Central memory CD8-positive, alpha-beta T cell (primary cell): ENCODE measurements at places on chromosomes 7 and 10.

DNA sequence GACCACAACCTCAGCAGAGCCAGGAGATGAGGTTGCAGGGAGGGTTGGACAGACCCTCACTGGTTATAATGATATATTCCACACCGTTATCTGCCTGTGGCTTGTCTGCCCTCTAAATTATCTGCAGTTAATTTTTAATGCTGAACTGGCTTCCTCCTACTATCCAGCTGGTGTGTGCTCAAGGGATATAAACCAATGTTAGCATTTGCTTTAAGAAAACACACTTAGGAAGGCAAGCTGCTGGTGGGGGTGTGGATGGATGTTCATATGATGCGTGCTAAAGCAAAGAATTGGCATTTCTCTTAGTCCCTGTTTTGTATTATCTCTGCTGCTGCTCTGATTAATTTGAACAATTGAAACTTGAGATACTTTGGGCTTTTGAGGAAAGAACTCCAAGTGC, 132.2 kb upstream of the NPVF start:
- DNase-seq = no peak
- peaks cover 41% of the 10 kb centered on the region for H3K27me3 ChIP-seq
- H3K27ac ChIP-seq = no peak overlapping the region
- H3K4me3 ChIP-seq = no peak overlapping the region

- DNase-seq = no peak
- no peaks in the 10 kb centered on the region for H3K36me3 ChIP-seq
- H3K4me1 ChIP-seq = no peaks in the 10 kb centered on the region
These were observed 481.5 kb upstream of the AKR1E2 start for GRCh38 chr10:4344492-4344994.

- no peak overlapping the region for H3K27ac ChIP-seq
- no peak overlapping the region for H3K4me3 ChIP-seq
- H3K36me3 ChIP-seq = no peaks in the 10 kb centered on the region
These were observed 164.6 kb upstream of the C1GALT1 start for GRCh38 chr7:7017707-7018280.

- peaks cover 25% of the 10 kb centered on the region for H3K27me3 ChIP-seq
- H3K36me3 ChIP-seq = no peaks in the 10 kb centered on the region
- H3K27ac ChIP-seq = no peak overlapping the region
- H3K4me1 ChIP-seq = no peaks in the 10 kb centered on the region
These were observed 371.1 kb upstream of the NFE2L3 start for GRCh38 chr7:25780904-25781303.

DNA sequence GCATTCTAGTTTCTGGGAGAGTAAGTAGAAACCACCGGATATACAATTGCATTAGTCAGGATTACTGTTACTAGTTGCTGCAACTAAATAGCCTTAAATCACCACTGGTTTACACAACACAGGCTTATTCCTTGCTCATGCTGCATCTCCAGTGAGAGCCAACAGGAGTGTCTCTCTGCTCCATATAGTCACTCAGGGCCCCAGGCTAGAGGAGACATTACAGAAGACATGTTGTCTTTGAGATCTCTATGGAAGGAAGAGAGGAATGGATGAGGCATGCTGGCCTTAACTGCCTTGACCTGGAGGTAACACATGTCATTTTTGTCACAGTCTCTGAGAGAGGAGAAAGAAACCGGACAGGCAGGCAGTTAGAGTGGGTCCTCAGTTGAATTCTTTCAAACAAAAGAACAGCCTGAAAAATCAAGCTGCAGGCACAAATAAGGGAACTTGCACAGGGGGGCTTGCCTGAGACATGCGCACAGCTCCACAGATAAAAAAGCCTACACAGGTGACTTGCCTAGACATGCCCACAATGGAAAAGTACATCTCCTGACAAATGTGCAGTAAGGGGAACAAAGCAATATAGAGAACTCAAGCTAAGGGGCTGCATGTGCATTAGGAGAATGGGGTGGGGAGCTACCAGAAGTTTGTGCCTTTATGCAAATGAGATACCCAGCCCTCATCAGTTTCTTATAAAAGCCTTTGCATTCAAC, 348.0 kb downstream of the TYW1 start:
- H3K4me1 ChIP-seq = no peaks in the 10 kb centered on the region
- H3K36me3 ChIP-seq = peaks cover 14% of the 10 kb centered on the region
- H3K4me3 ChIP-seq = no peak overlapping the region
- no peaks in the 10 kb centered on the region for H3K27me3 ChIP-seq
- no peak overlapping the region for H3K27ac ChIP-seq

GRCh38 chr10:87837445-87837844, 19.4 kb upstream of the ATAD1 start:
- H3K36me3 ChIP-seq = no peaks in the 10 kb centered on the region
- H3K4me3 ChIP-seq = no peak overlapping the region
- no peak overlapping the region for H3K27ac ChIP-seq
- H3K27me3 ChIP-seq = no peaks in the 10 kb centered on the region
- no peaks in the 10 kb centered on the region for H3K4me1 ChIP-seq

GRCh38 chr10:16828701-16829175, 11.5 kb upstream of the RSU1 start:
- no peak overlapping the region for H3K4me3 ChIP-seq
- H3K36me3 ChIP-seq = peaks cover 6% of the 10 kb centered on the region
- H3K4me1 ChIP-seq = peaks cover 5% of the 10 kb centered on the region
- no peak overlapping the region for H3K27ac ChIP-seq
- no peaks in the 10 kb centered on the region for H3K27me3 ChIP-seq
- DNase-seq = no peak

- H3K4me3 ChIP-seq = no peak overlapping the region
- H3K36me3 ChIP-seq = peaks cover 2% of the 10 kb centered on the region
- no peak overlapping the region for H3K27ac ChIP-seq
- peaks cover 30% of the 10 kb centered on the region for H3K27me3 ChIP-seq
- no peak for DNase-seq
These were observed 56.1 kb downstream of the PAPSS2 start for GRCh38 chr10:87715552-87716347.

GRCh38 chr10:125554016-125554703, 128.8 kb downstream of the TEX36 start:
- H3K27me3 ChIP-seq = peaks cover 29% of the 10 kb centered on the region
- H3K4me3 ChIP-seq = no peak overlapping the region
- DNase-seq = no peak
- no peak overlapping the region for H3K27ac ChIP-seq

DNA sequence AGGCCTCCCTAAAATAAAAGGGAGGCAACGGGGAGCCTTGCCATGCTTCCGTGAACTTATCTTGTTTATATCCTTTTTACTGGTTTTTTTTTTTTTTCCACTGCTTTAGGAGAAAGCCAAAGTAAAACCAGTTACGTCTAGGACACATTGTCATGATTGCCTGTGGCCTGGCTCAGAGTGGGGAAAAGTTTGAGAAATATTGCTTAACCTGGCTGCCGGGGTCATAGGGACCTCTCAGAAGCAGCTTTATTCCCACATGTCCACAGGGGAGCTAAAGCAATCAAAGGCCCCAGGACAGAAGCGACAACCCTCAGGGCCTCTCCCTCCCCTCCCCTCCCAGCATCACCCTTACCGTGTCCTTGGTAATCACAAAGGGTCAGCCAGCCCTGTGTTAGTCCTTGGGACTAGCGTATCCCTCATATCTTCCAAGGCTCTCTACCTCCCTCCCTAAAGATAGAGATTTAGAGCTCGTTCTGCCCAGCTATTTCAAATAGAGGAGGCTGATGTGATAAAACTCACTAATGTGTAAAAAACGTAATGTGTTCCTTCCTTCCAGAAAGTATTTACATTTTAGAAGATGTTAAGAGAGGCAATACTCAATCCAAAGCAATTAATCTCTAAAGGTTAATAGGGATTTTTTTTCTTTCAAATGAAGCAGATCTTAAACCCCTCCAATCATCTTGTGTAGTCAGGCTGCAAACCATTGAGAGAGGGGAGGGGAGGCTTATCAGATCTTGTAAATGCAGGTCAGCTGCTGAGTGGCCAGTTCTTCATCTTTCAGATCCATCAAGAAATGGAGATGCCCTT, 64.8 kb upstream of the PRKAR2B start:
- no peaks in the 10 kb centered on the region for H3K4me1 ChIP-seq
- no peak overlapping the region for H3K27ac ChIP-seq
- no peak overlapping the region for H3K4me3 ChIP-seq

DNA sequence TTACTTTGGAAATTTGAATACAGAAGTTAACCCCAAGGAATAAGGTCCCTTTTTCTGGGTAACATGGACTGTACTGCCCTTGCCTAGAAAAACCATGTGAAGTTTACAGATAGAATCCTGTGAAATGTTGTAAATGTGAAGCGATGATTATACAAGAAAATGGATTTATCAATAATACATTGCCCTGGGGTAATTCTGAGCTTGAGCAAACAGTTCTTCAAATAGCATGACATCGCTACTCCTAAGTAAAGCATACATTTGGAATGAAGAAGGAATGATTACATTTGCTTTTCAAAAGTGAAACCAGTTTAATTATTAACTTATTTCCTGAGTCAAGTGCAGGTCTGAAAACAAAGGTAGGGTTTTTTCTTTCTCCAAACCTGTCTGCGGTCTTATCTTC, 43.3 kb upstream of the FZD8 start:
- H3K36me3 ChIP-seq = no peaks in the 10 kb centered on the region
- DNase-seq = no peak
- no peaks in the 10 kb centered on the region for H3K4me1 ChIP-seq
- no peak overlapping the region for H3K27ac ChIP-seq
- no peak overlapping the region for H3K4me3 ChIP-seq

DNA sequence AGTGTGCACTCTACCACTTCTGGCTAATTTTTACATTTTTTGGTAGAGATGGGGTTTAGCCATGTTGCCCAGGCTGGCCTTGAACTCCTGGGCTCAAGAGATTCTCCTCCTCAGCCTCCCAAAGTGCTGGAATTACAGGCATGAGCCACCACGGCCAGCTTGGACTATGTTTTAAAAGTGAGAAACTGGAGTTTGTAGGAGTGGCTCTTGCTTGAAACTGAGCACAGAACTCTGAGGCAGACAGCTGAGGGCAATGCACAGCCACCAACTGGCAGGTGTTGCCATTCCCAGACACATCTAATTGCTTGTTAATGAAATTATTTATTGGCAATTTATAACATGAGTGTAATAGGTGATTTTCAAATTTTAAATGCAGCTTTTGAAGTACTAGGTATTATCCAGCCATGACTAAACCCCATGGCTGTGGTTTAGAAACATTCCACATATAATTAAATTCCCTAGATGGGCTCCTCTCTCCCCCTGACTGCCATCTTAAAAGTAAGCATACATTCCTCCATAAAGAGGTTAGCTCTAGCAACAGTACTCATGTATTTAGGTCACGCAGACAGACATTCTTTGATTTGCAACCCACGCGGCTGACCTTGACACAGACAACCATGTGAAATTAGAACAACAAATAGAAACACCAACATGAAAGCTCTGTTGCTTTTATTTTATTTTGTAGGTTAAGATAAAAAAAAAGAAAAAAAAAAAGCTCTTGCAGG, 19.8 kb downstream of the PANK1 start:
- no peaks in the 10 kb centered on the region for H3K4me1 ChIP-seq
- H3K36me3 ChIP-seq = no peaks in the 10 kb centered on the region
- H3K4me3 ChIP-seq = no peak overlapping the region
- no peak for DNase-seq
- no peaks in the 10 kb centered on the region for H3K27me3 ChIP-seq

GRCh38 chr10:17220652-17221100, 7.4 kb upstream of the VIM start:
- H3K36me3 ChIP-seq = peaks cover 8% of the 10 kb centered on the region
- H3K4me3 ChIP-seq = no peak overlapping the region
- no peaks in the 10 kb centered on the region for H3K27me3 ChIP-seq
- DNase-seq = no peak

DNA sequence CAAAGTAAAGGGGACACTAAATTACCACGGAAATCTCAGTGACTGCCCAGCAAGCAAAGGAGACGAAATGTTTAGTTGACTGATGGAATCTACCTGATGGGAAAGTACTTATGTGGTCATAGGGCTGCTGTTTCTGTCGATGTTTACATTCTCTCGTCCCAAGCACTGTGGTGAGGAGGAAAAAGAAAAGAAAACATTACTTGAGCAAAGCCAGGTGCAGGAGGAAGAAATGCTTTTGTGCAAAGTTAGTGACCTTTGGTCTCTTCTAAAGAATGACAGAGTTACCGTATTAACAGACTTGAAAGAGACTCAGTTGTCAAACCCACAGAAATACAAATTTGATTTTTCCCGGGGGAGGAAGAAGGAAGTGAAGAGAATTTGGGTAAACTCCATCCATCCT, 43.3 kb upstream of the FMC1 start:
- H3K36me3 ChIP-seq = peaks cover 15% of the 10 kb centered on the region
- no peaks in the 10 kb centered on the region for H3K27me3 ChIP-seq
- no peak overlapping the region for H3K4me3 ChIP-seq
- no peaks in the 10 kb centered on the region for H3K4me1 ChIP-seq

GRCh38 chr7:141045842-141046620, 27.8 kb upstream of the TMEM178B start:
- no peaks in the 10 kb centered on the region for H3K4me1 ChIP-seq
- no peaks in the 10 kb centered on the region for H3K36me3 ChIP-seq
- H3K27ac ChIP-seq = no peak overlapping the region
- DNase-seq = no peak
- H3K27me3 ChIP-seq = peaks cover 33% of the 10 kb centered on the region

- no peak for DNase-seq
- peaks cover 8% of the 10 kb centered on the region for H3K27me3 ChIP-seq
- H3K4me3 ChIP-seq = no peak overlapping the region
- H3K36me3 ChIP-seq = no peaks in the 10 kb centered on the region
These were observed 155.6 kb upstream of the PRSS58 start for GRCh38 chr7:142413280-142414000.

GRCh38 chr10:91642831-91643692, 10.2 kb upstream of the PPP1R3C start:
- no peaks in the 10 kb centered on the region for H3K4me1 ChIP-seq
- DNase-seq = no peak
- no peak overlapping the region for H3K4me3 ChIP-seq
- no peaks in the 10 kb centered on the region for H3K36me3 ChIP-seq

DNA sequence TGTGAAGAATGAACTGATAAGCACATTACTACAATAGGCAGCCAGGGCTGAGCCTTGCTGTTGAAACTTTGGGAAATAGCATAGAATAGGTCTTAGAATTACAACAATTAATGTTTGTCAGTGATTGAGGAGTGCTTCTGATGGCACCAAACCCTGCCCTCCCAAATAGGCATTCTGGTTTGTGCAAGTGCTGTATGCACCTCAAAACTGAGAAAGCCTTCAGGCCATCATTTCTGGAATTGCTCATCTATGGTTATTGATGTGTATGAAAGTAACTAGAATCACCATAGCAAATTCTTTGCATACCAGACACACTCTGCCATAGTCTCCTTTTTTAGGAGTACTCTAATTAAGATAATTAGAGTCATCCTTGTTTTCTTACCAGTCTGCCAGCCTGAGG, 585.0 kb upstream of the MBL2 start:
- H3K4me1 ChIP-seq = no peaks in the 10 kb centered on the region
- no peak overlapping the region for H3K4me3 ChIP-seq
- no peaks in the 10 kb centered on the region for H3K27me3 ChIP-seq
- peaks cover 2% of the 10 kb centered on the region for H3K36me3 ChIP-seq
- H3K27ac ChIP-seq = no peak overlapping the region
